Fibroblast of skin of abdomen (primary cell): ENCODE measurements at places on chromosomes 4 and X.

GRCh38 chrX:49992853-49993252 lies 70.5 kb downstream of the CLCN5 start:
- DNase-seq = no peak

GRCh38 chr4:17512973-17513665 lies 1.2 kb upstream of the QDPR start:
- DNase-seq = no peak

DNA sequence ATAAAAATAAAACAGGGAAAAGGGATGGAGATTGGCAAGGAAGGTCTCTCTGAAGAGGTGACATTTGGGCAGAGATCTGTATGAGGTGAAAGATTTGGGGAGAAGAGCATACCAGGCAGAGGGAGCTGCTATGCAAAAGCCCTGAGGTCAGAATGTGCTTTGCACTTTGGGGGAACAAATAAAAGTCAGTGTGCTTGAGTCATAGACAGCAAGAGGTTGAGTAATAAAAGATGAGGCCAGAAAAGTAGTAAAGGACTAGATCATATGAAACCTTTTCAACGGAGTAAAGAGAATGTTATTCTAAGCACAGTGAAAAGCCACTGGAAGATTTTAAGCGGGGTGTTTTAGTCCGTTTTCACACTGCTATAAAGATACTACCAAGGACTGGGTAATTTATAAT lies 76.5 kb upstream of the TEX13A start:
- DNase-seq = no peak

- no peak for DNase-seq
These were observed 796.7 kb downstream of the RAPGEF2 start for GRCh38 chr4:159899596-159899995.

DNA sequence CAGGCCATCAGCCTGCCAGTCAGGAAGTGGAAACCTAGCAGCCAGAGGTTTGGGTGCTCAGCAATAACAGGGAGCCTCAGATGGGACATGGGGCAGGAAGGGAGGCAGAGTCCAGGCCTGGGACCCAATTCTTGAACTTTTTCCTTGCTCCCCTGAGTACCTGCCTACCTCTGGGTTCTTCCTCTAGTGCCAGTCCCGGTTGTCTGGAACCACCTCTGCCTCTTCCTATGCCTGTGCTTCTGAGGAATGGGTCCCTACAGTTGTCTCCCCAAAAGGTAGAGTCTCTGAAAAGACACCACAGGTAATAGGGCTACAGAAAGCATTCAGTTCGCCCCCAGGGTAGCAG lies 212.4 kb upstream of the MAMLD1 start:
- DNase-seq = no peak

GRCh38 chr4:182918791-182919302 lies 1.7 kb upstream of the DCTD start:
- no peak for DNase-seq

- DNase-seq = peak; percentile 66
These were observed 50.0 kb downstream of the GALNT7 start for GRCh38 chr4:173218411-173219125.

DNA sequence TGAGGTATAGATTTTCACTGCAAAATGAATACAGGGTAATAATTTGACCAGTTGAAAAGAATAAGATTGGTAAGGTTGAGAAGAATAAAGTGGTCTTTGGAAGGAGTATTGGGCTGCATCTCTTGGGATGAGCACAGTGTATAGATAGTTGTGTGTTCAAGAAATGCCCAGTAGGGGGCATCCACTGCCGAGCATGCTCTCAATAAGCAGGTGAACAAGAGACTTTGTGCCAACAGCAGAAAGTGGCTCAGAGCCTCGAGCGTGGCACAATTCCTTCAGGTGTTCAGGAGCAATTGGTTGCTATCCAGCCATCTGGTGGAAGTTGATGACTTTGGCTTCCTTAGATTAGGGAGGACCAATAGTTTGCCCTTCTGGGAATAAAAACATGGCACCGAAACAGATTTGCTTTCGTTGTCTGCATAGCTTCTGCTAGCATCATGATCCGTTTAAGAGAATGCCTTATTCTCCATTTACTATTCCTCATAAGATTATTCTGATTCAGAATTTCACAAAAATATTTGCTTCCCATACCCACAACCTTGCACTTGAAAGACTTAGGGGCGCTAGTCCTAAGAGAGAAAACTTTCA lies 258.1 kb upstream of the NEIL3 start:
- no peak for DNase-seq

- DNase-seq = peak; percentile 69
These were observed 66.8 kb downstream of the HHIP start for GRCh38 chr4:144712775-144713174.

DNA sequence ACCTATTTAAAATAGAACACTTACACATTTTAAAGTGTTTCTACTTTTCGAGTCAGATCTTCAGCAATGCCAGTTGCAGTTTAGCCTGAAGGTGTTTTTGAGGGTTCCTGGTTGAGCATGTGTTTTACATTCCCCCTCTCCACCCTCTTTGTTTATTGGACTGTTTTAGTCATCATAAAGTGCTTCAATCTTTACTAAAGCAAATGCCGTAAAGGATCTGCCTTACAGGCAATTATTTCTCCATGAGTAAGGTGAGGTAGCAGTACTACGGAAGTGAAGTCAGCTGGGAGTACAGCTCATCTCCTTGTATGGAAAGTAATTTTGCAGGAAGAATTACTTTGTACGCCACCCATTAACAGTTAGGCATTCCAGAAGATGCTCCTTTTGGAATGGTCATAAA lies 36.9 kb downstream of the PDLIM5 start:
- DNase-seq = peak; percentile 22

DNA sequence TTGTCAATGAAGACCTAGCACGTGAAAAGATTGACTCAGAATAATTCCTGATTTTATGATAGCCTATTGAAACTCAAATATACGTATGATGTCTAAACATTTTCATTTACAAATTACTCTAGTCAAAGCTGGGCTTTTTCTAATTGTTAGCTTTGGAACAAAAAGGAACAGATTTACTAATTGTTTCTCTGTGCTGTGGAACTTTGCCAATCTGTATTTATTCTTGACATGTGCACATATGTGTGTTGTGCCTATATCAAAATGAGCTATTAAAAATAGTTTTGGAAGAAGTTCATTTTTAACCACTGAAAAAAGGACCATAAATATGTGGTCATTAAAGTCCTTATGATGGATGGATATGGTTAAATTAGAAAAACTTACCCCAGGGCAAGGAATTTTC lies 85.4 kb upstream of the PACRGL start:
- DNase-seq = peak; percentile 22
